ENCODE measurements at places on chromosomes 13 and 19.

DNA sequence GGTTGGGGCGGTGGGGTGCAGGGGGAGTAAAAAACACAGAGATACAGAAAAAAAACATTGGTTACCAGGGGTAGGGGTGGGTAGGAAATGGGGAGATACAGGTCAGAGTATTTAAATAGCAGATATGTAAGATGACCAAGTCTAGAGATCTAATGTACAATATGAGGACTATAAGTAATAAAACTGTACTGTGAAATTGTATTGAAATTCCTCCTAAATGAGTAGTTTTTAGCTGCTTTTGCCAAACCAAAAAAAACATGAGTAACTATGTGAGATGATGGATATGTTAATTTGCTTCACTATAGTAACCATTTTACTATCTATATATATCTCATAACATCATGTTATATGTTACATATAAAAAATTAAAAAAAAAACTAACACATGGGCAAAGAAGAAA is 29.6 kb downstream of the VWA8 start:
- no peak for DNase-seq

- peak; percentile 70 for DNase-seq
Measured at GRCh38 chr19:46718157-46718933, 1.4 kb upstream of the PRKD2 start.

- DNase-seq = no peak
Measured at GRCh38 chr19:9741476-9742171, 26.9 kb downstream of the ZNF846 start.

DNA sequence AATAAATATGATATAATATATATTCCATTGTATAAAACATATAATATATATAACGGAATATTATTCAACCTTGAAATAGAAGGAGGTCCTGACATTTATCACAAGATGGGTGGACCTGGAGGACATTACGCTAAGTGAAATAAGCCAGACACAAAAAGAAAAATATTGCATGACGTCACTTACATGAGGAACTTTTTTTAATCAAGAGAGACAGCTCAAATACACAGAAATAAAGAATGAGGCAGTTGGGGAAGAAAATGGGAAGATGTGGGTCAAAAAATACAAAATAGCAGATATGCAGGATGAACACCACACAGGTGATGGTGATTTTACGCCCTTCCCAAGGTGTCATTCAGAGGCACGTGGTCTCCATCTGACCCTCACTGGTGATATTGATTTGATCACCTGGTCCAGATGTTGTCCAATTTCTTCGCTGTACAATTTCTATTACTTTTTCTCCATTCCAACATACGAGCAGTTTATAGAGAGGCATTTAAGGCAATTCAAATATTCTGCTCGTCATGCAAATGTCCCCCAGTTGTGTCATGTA is 513 bp upstream of the ZNF317 start:
- no peak for DNase-seq

GRCh38 chr19:13396250-13397080 is 109.8 kb downstream of the CACNA1A start:
- no peak for DNase-seq

- DNase-seq = no peak
Measured at GRCh38 chr13:109595471-109595870, 190.9 kb downstream of the IRS2 start.

DNA sequence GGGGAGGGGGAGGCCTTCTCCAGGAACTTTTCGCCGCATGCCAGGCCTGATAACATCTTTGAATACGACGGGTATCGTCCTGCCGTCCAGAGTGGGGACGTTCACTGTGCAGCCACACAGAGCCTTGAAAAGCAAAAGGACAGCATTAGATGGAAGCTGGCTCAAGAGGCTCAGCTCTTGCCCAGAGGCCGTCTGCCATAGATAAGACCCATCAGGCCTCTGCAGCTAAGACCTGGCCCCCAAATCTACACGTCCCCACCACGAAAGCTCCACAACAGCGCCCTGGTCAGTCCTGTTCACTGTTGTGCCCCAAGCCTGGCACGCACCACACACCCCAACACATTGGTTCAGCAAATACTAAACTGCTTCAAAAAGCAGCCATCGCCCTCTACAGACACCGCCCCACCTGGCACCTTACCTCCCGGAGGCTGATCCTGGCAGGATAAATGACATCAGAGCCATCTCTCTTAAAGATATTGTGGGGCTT is 2.1 kb downstream of the DNAJB1 start:
- no peak for DNase-seq

DNA sequence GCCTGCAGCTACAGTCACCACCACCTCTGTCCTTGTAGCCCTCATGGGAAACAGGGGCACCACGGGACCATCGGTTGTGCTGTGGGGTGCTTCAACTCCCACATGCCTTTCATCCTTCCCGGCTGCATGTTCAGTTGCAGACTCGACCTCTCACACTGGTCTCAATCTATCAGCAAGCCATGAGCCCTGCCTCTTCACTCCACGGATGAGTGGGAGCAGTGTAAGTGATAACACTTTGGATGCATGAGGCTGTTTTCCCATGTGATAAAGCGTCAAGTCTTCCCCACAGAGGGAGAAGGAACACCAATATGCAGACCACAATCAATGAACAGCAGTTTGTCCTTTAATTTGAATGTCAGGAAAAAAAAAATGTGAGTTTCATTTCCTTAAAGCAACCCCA is 12.2 kb downstream of the SERP2 start:
- DNase-seq = no peak

DNA sequence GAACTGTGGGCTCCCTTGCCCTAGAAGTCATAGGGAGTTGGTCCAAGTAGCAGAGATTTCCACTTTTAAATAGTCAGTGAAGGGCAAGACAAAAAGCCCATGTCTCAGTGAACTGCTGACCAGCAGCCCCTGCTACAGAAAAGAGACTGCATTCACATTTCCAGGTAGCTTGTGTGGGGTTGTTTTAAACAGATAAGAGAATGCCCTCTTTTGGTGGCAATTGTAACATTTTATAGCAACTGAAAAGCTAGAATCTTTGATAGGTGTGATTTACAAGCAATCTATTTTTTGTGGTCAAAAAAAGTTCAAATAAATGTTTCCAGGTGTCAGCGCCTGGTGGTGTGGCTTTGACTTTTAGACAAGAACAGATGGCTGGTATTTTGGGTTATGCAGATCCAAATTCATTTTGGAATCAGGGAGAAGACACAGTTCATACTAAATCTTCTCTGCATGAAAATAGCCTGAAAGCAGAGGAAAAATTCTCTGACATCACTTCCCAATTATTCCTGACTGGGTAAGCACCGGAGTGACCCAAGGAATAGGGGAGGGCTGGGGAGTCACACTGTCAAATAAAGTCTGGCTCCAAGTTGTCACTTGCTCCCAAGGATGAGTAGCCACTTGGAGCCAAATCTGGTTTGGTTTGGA is 26.2 kb upstream of the GPR12 start:
- DNase-seq = no peak
